ENCODE measurements at places on chromosomes 3 and 15.

DNA sequence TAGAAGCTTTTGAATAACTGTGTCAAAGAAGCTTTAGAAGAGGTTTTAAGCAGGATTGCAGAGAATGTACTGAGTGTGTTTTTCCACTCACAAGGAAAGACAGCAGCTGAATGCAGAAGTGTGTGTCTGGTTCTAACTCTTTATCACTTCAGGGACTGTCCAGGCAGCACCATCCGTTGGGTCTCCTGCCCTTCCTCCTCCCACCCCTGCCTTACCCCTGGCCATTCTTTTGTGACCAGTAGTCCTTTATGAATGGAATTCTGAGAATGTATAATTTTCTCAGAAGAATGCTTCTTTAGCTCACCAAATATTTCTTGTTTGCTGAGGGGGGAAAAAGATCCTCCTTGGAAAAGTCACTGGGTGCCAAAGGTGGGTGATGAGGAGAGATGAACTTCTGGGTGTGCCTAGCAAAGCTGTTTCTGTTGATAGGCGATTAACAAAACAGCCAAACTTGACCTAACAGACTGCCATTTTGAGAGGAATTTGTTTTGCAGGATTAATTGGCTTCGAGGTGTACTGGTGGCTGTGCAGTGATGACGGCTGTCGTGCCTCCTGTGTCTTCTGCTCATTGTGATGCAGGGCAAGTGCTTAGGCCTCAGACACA is 70.9 kb downstream of the IGF1R start:
- no peak for DNase-seq

DNA sequence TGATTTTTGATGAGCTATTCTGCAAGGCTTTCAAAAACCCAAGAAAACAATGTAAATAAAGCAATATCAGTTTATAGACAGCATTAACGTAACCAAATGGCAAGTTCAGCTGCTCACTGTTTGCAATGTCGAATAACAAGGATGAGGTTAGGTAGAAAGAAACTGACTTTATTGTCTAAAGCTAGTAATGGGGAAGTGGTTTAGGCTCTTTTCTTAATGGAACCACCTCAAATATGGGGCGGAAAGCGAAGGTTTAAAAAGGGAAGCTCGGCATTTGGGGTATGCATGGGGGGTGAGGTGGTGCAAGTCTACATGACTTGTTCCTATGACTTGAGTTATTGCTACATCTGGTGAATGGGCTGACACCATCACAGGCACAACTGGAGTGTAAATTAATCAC is 1060.2 kb downstream of the NSUN3 start:
- no peak for DNase-seq

- no peak for DNase-seq
Observed at GRCh38 chr3:119230071-119230470, 10.6 kb downstream of the B4GALT4 start.

- DNase-seq: no peak
Observed at GRCh38 chr3:5585085-5585484, 397.6 kb downstream of the EDEM1 start.

DNA sequence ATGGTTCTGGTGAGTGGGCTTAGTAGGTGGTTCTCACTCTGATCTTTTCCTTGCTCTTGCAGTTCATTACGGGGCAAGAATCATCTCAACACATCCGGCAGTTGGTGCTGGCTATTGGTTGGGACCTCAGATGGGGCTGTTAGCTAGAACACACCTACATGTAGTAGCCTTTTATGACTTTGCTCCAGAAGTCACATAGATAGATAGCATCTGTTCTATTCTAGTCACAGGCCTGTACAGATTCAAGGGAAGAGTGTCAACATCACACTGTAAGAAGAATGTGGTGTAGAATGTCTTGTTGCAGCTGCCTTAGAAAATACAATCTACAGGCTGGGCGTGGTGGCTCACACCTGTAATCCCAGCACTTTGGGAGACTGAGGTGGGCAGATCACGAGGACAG is 15.1 kb downstream of the RAB5A start:
- no peak for DNase-seq

GRCh38 chr3:37150621-37151020 is 23.8 kb downstream of the LRRFIP2 start:
- DNase-seq: no peak

- no peak for DNase-seq
Observed at GRCh38 chr15:33968224-33968623, at the start of gene CHRM5. TSS of gene CHRM5 (plus strand) at chr15:33968497. CDS start at chr15:34062718, 94,221 bp downstream.

GRCh38 chr3:152039887-152040286 is 166.4 kb downstream of the SUCNR1 start:
- no peak for DNase-seq

DNA sequence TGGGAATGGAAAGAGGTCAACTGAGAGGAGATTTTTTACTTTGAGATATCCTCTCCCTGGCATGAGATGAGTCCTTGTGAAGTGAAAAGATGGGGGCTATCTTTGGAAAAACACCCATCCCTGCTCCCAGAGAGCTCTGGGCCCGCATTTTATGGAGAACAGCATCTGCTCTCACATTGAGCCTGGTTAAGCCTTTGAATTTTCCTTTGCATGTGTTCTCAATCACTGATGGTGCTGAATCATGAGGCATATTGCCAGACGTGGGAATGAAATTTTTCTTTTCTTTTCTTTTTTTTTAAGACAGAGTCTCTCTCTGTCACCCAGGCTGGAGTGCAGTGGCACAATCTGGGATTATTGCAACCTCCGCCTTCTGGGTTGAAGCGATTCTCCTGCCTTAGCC is 24.4 kb downstream of the TMEM45A start:
- DNase-seq: no peak

- no peak for DNase-seq
Observed at GRCh38 chr3:69740103-69741021, 1.1 kb downstream of the MITF start.

DNA sequence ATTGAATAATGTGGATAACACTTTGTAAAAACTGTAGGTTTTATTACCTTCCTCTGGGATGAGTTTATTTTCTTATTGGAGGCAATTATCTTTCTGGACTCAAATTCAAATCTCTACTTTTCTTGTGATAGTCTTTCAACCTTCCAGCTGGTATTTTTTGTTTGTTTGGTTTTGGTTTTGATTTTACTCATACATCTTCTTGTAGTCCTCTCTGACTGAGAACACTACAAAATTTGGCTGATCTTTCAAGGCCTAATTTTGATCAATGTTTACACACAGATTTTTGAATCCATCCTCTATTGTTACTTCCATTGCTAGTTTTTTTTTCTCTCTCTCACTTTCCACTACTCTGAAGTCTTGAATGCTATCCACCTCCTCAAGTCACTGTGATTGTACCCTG is 303.8 kb upstream of the NECTIN3 start:
- no peak for DNase-seq

- no peak for DNase-seq
Observed at GRCh38 chr3:133016838-133017309, 21.3 kb upstream of the TMEM108 start.

DNA sequence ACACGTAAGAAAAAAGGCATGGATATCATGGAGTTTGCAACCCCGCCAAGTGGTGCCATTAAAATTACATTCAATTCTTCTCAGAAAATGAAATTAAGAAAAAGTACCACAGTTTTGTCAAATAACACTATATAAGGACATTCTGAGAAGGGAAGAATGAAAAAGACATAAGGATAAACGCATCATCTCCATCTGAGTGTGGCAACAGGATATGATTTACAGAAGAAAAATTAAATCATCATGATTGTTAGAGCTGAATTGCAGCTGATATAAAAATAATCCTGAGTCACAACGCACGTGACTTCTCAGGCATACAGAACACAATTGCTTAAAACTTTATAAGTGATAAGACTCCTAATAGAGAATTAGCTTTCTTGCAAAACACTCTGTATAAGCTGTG is 133.8 kb downstream of the GREM1 start:
- DNase-seq: no peak

- DNase-seq: no peak
Observed at GRCh38 chr3:159148466-159148865, 346.6 kb downstream of the MFSD1 start.

DNA sequence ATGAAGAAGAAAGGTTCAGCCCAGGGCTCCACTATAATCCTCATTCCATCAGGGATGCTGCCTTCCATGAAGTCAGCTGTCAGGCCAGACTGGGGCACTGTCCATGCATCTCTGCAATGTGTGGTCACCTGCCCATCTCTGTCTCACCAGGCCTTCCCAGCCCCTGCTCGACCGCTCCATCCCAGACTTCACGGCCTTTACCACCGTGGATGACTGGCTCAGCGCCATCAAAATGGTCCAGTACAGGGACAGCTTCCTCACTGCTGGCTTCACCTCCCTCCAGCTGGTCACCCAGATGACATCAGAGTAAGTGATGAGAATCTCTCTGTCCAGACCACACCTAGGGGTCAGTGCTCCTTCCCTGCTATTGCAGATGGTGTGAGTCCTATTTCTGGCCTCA is 454.1 kb downstream of the EPHB1 start:
- no peak for DNase-seq

DNA sequence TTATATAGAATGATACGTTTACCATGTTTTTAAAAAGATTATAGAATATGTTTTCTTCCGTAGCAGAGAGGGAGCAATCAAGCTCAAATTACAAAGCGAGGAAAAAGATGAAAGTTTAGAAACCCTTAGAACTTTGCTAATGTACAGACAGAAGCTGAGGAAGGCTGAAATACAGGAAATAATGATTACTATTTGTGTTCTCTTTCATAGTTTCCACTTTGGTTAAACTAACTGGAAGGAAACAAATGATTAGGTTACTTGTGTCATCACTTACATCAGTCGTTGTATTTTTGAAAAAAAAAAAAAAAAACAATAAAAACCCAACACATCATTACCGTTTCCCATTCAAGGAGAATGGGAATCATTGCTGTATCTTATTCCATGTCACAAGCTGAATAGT is 337.8 kb upstream of the CBLB start:
- DNase-seq: no peak

DNA sequence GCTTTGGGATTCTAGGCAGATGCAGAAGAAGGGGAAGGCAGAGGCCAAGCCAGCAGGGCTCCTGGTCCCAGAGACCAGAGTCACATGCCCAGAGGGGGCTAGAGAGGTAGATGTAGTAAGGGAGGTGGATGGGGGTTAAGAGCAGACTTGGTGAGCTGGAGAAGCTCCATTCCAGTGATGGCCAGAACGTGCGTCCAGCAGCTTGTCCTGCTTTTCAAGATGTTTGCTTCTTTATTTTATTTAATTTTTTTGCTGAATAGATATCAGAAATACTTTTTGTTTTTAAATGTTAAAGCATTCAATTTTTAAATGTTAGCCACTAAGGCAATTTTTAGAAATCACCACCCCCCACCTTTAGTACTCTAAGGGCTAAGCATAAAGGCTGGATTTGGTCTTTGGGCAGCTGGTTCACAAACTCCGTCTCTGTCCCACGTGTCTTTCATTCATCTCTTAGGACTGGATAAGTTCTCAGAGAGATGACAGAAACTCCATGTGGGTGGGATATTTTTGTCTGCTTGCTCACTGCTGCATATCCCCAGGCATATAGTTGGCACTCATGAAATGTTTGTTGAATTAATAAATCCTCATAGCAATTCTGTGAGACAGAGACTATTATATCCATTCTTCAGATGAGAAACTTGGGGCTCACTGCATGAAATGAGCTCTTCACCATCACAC is 6.7 kb downstream of the COLQ start:
- no peak for DNase-seq

GRCh38 chr3:73432023-73432705 is 192.6 kb downstream of the PDZRN3 start:
- no peak for DNase-seq

GRCh38 chr15:64127521-64128270 is 23.8 kb upstream of the SNX22 start:
- no peak for DNase-seq

- DNase-seq: no peak
Observed at GRCh38 chr15:75791337-75791713, 51.9 kb upstream of the UBE2Q2 start.

GRCh38 chr15:59892985-59893384 is 111.1 kb upstream of the FOXB1 start:
- DNase-seq: no peak

DNA sequence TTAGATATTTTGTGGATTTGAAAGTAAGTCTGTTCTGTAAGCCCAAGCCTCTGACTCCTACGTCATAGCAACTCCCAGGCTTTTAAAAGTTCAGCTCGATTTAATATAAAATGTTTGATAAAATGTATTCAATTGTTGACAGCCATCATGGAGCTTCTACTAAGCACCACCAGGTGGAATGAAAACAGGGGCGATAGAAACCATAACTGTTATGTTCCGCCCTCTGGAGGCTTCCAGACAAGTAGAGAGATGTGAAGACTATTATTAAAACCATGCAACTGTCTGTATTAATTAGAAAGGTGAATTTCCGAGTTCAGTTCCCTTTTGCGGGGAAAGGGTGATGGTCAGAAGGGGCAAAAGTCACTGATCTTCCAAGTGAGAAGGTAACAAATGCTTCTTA is 292.2 kb downstream of the NR2F2 start:
- no peak for DNase-seq

GRCh38 chr3:114595522-114596028 is 301.7 kb downstream of the TIGIT start:
- no peak for DNase-seq

- no peak for DNase-seq
Observed at GRCh38 chr15:52683580-52683979, 4.4 kb upstream of the ATOSA start.

DNA sequence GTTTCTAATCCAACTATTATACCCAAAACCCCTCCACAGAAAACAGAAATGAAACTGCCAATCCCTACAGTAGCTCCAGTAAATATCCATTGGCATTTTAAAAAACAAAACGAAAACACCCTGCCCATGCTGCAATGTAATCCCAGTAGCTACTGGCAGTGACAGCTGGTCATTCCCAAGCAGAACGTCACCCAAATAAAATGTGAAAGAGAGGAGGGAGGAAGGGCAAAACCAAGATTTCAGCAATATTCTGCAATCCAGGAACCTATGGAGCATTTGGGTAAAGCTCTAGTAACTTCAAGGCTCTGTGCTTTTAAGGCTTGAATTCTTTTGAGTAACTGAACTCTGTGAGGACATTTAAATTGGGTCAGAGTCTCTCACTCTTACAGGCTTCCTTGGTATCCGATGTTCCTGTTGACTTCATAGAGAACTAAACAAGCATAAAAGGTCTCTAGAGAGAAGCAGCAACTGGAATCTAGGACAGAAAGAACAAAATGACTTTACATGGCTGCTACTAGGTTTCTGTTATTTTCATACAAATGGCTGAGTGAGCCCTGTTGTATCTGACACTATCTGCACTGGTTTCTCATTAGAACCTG is 136.2 kb downstream of the TNIK start:
- no peak for DNase-seq

All from activated T-cell treated with anti-CD3 and anti-CD28 coated beads, Interleukin-2, amount 50 U/mL, for 1 hour (primary cell).